Head of caudate nucleus (tissue), 42 donors: ENCODE measurements at places on chromosomes 4 and X.

DNA sequence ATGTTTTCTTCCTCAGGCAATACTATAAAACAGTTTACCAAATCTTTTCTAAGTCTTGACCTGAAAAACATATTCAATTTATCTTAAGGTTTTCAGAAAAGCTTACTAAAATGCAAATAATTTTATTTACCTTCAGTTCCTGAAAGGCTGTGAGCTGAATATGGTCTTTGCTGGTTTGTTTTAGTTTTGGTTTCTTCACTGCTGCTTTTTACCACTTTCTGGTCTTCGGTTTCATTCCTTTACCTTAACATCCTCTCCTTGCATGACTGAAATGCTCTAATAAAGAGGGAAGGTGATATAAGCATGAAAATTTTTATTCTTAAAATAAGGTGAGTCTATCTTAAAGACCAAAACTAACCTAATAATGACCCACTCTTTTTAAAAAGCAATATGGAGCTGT lies 97.1 kb upstream of the NRK start:
- no peak for DNase-seq

- no peak for DNase-seq
Measured at GRCh38 chr4:53193111-53193510, 172.8 kb downstream of the SCFD2 start.

GRCh38 chr4:4670869-4671268 lies 129.0 kb upstream of the STX18 start:
- no peak for DNase-seq

- no peak for DNase-seq
Measured at GRCh38 chr4:130053723-130054122, 957.8 kb downstream of the C4orf33 start.

DNA sequence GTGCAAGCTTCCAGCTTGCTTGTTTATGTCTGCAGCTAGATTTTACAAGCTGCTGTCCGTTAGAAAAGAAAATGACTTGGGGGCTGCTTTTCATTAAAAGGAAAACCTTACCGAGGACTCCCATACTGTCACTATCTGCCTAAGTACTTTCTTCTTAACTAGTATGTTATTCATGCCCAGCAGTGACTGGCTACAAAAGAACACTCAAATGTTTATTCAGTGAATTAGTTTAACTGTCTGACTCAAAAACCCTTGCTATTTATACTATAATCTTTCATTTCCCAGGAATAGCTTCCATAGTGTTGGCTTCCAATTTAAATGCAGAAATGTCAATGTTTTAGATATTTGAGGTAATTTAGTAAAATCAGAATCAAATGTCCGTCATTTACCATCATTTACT lies 164.9 kb downstream of the DTHD1 start:
- no peak for DNase-seq

DNA sequence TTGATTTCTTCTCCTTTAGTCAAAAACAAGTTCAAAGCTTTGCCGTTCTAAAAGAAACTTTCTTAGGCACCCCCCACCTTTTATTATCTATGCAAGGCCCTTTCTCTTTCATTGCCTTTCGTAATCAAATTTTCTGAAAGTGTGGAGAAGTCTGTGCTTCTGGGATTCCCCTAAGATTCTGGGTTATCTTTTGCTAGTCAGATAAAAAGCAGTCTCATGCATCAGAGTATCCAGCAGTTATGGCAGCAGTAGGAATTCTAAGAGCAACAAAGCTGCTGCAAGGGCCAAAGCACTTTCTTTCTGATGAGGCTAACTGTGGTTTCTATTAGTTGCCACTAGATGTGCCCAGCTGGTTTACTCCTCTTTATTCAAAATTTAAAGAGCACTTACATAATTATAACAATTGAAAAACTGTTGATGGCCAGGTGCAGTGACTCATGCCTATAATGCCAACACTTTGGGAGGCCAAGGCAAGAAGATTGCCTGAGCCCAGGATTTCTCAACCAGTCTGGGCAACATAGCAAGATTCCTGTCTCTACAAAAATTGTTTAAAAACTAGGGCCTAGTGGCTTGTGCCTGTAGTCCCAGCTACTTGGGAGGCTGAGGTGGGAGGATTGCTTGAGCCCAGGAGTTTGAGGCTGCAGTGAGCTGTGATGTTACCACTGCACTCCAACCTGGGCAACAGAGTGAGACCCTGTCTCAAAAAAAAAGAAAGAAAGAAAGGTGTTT lies 296.2 kb downstream of the PAPSS1 start:
- no peak for DNase-seq

GRCh38 chr4:110704748-110705439 lies 82.0 kb upstream of the PITX2 start:
- DNase-seq: no peak

GRCh38 chrX:146881521-146881920 lies 67.0 kb upstream of the CXorf51A start:
- no peak for DNase-seq

GRCh38 chr4:24625091-24625490 lies 40.7 kb upstream of the DHX15 start:
- DNase-seq: no peak

GRCh38 chr4:130646886-130647285 lies 1550.9 kb downstream of the C4orf33 start:
- DNase-seq: no peak

DNA sequence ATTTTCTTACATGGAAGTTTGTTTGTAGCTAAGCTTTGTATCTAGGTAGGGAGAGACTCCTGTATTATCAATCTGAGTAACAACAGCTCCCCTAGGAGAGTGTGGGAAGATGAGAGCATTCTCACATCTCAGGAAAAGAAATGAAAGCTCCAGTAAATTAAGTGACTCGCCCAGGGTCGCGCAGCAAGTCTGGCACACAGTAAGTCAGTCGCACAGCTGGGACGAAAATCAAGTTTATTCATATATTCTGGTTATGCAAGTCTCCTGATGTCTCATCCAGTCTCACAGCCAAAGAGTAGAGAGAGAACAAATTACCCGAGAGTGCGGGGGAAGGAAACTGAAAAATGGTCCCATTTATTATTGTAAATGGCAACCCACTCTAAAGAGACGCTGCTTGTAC lies 216.1 kb downstream of the STK32B start:
- no peak for DNase-seq

GRCh38 chr4:1462768-1463075 lies 56.5 kb upstream of the NKX1-1 start:
- no peak for DNase-seq
